ENCODE measurements at places on chromosomes 11 and 22.

- no peak for DNase-seq
Observed at GRCh38 chr11:133905677-133906156, 51.1 kb downstream of the IGSF9B start.

DNA sequence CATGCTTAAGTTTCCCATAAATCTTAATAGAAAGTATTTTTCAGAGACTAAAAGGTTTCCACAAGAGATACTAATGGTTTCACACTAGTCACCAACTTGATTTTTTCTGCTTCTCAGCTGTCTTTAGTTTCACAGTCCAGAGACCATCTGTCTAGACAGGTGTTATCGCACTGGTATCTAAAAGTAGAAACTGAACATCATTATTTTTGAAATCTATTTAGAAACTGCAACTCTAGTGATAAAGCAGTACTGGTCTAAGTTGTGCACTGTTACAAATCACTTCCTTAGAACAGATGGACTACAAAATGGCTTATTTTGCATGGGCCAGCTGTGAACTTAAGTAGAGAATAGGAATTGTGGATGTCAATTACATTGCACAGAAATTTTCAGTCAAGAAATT is 78.0 kb downstream of the CNTN5 start:
- no peak for DNase-seq

- no peak for DNase-seq
Observed at GRCh38 chr11:132876239-132876638, 656.1 kb downstream of the OPCML start.

DNA sequence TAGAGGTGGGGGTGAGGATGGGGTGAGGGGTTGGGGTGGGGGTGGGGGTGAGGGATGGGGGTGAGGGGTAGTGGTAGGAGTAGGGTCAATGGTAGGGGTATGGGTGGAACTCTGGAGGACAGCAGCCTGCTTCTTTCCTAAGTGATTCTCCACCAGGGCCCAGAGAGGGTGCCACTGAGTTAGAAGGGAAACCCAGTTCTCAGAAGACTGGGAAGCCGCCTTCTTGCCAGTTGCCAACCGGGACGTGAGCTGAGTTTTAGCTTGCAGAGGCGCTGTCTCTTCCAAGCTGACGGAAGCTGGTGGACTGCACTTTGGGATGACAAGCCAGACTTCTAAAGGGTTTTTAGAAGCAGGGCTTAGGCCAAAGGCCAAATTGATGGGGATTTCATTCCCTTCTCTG is 104.4 kb downstream of the NAT10 start:
- DNase-seq, result no peak

GRCh38 chr11:86575208-86575855 is 97.1 kb downstream of the ME3 start:
- no peak for DNase-seq

DNA sequence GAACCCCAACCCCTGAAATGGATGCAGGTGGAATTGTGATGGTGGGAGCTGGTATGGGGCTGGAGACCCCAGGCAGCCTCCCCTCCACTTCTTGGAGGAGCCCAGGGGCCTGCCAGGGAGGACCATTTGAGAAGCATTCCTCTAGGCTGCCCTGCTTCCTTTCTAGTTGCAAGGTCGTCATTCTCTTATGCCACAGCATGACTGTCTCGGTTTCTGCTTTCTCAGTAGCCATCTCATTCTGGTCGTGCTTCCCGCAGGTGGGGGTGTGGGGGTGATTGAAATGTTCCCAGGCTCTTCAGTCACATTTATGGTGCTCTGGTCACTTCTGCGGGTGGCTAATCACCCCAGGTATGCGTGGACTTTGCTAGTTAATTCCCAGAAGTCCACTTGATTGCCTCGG is 223.7 kb upstream of the TBCEL start:
- DNase-seq, result no peak

- no peak for DNase-seq
Observed at GRCh38 chr11:66316849-66317251, at the start of gene CD248. Gene CD248 (minus strand): TSS chr11:66317044. CDS start chr11:66317027, 17 bp downstream.

GRCh38 chr11:126655807-126656128 is 300.3 kb downstream of the ST3GAL4 start:
- no peak for DNase-seq

All from NK-92 treated with Interleukin-12 subunit alpha and Interleukin-12 subunit beta, amount 100 ng/mL, for 24 hours (cell line).